Endothelial cell (in vitro differentiated cells): ENCODE measurements at places on chromosomes 16 and 17.

- DNase-seq = no peak
- no peak overlapping the region for H3K27ac ChIP-seq
- no peaks in the 10 kb centered on the region for H3K36me3 ChIP-seq
- no peaks in the 10 kb centered on the region for H3K4me1 ChIP-seq
Measured at GRCh38 chr16:56029026-56029425, 153.9 kb upstream of the CES5A start.

GRCh38 chr16:3188925-3189825 lies 1.2 kb downstream of the OR1F1 start:
- peak overlapping the region; percentile 83 for H3K4me3 ChIP-seq
- peaks cover 22% of the 10 kb centered on the region for H3K4me1 ChIP-seq
- H3K27me3 ChIP-seq = peaks cover 38% of the 10 kb centered on the region
- H3K36me3 ChIP-seq = peaks cover 6% of the 10 kb centered on the region

- DNase-seq = no peak
- peaks cover 23% of the 10 kb centered on the region for H3K36me3 ChIP-seq
- peaks cover 47% of the 10 kb centered on the region for H3K4me1 ChIP-seq
- H3K27me3 ChIP-seq = peaks cover 24% of the 10 kb centered on the region
- H3K27ac ChIP-seq = peak overlapping the region; percentile 93
Measured at GRCh38 chr17:1644493-1645206, 882 bp downstream of the SCARF1 start.

GRCh38 chr17:3888343-3889171 lies 4.3 kb downstream of the CAMKK1 start:
- H3K4me3 ChIP-seq = no peak overlapping the region
- H3K4me1 ChIP-seq = peaks cover 31% of the 10 kb centered on the region
- no peak overlapping the region for H3K27ac ChIP-seq
- peaks cover 20% of the 10 kb centered on the region for H3K27me3 ChIP-seq

DNA sequence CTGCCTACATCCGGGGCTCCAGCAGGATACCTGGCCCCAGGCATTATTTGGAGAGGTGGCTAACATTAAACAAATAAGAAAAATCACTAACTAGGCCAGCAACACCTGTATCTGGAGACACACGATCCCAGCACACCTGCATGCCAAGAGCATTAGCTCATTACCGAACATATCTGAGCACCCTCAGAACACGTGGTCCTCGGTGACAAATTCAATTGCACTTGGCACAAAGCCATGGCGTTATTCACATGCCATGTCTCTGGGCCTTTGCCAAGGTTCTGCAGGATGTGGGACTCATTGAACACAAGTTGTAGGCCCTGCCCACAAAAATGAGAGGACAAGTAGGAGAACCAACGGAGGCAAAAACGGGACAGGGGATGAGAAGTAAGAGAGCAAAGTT lies 552.3 kb downstream of the TOX3 start:
- no peaks in the 10 kb centered on the region for H3K36me3 ChIP-seq
- H3K4me3 ChIP-seq = no peak overlapping the region
- DNase-seq = no peak
- no peaks in the 10 kb centered on the region for H3K4me1 ChIP-seq

- H3K36me3 ChIP-seq = no peaks in the 10 kb centered on the region
- H3K4me1 ChIP-seq = peaks cover 6% of the 10 kb centered on the region
- no peak overlapping the region for H3K4me3 ChIP-seq
- DNase-seq = peak; percentile 58
- H3K27ac ChIP-seq = no peak overlapping the region
- H3K27me3 ChIP-seq = peaks cover 5% of the 10 kb centered on the region
Measured at GRCh38 chr17:16873174-16874035, 98.5 kb downstream of the TNFRSF13B start.

- no peak overlapping the region for H3K27ac ChIP-seq
- peaks cover 40% of the 10 kb centered on the region for H3K36me3 ChIP-seq
- peaks cover 19% of the 10 kb centered on the region for H3K4me1 ChIP-seq
- peaks cover 15% of the 10 kb centered on the region for H3K27me3 ChIP-seq
- no peak overlapping the region for H3K4me3 ChIP-seq
Measured at GRCh38 chr17:78425429-78425828, 47.0 kb downstream of the PGS1 start.

GRCh38 chr16:83561876-83562275 lies 245.9 kb upstream of the HSBP1 start:
- no peaks in the 10 kb centered on the region for H3K36me3 ChIP-seq
- peaks cover 4% of the 10 kb centered on the region for H3K27me3 ChIP-seq
- no peak overlapping the region for H3K27ac ChIP-seq

GRCh38 chr17:29840884-29841283 lies 89.1 kb downstream of the SSH2 start:
- DNase-seq = no peak
- no peaks in the 10 kb centered on the region for H3K27me3 ChIP-seq
- H3K27ac ChIP-seq = no peak overlapping the region
- H3K4me3 ChIP-seq = no peak overlapping the region

GRCh38 chr16:4016658-4017057 lies 99.6 kb downstream of the ADCY9 start:
- DNase-seq = no peak
- H3K36me3 ChIP-seq = no peaks in the 10 kb centered on the region
- no peak overlapping the region for H3K27ac ChIP-seq
- no peak overlapping the region for H3K4me3 ChIP-seq

DNA sequence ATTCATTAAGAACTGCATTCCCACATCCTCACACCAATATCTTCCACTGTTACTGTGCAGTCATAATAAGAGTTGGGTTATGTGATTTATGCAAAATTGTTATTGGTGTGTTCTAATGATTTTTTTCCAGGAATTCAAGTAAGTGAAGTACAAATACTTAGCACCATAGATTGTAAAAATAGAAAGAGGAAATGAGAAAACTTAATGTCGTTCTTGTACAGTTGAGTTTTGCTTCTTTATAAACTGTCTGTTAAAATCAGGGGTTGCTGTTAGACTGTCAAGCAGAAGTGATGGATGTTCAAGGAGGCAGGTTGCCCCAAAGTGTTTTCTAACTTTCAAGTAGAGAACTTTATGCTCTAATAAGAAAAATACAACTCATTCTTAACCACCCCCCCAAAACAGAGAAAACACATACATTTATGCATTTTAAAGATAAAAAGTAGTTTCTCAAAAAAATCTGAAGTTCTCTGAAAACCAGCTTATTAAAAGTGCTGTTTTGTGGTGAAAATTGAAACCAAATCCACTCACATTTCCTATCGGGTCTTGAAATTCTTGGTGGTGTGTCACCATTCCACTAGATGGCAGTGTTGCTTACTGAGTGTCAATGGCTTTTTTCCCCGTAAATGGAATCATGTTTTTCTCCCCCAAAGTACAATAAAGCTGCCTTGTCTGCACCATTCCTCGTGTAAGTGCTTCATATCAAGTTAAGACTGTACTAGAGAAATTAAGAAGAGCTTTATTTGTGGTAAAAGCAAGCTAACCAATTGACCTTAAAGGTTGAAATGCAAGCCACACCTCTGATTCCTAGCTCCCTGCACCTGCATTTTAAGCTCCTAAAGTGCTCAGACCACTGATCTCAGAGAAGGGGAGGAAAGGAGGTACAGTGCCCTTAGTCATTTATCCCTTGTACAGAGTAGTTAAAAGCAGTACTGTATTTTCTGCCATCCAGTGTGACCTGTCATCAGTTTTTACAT lies 4.7 kb upstream of the IGSF6 start:
- H3K4me3 ChIP-seq = no peak overlapping the region
- H3K4me1 ChIP-seq = no peaks in the 10 kb centered on the region
- DNase-seq = peak; percentile 38
- H3K27ac ChIP-seq = no peak overlapping the region
- H3K36me3 ChIP-seq = peaks cover 4% of the 10 kb centered on the region

DNA sequence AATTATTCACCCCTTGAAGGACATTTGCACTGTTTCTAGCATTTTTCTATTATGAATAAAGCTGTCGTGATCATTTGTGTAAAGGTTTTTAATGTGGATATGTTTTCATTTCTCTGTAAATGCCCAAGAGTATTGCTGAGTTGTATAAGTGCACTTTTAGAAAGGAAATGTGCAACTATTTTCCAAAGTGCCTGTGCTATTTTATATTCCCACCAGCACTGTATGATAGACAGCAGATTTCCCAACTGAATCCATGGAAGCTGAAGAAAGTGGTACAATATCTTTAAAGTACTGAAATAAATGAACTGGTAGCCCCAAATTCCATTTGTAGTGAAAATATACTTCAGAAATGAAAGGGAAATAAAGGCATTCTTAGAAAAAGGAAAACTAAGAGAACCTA lies 238.4 kb downstream of the BCAS3 start:
- H3K4me1 ChIP-seq = no peaks in the 10 kb centered on the region
- no peak for DNase-seq
- no peak overlapping the region for H3K4me3 ChIP-seq

DNA sequence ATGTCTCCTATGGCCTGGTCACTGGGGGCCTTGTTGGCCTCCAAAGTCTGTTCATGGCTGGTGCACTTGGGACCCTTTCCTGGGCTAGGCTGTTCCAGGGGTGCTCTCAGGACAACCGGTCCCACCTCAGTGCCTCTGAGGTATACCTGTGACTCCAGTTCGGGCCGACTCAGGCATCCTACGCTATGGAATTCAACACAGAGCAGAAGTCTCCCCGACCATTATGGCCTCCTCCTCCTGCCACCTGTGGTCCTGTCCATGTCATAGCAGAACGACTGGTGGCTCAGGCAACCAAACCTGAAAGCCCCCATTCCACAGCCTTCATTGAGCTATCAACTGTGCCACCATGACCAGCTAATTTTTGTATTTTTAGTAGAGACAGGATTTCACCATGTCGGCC lies 8.5 kb upstream of the PSMD7 start:
- no peaks in the 10 kb centered on the region for H3K4me1 ChIP-seq
- no peak overlapping the region for H3K27ac ChIP-seq
- H3K36me3 ChIP-seq = no peaks in the 10 kb centered on the region
- no peaks in the 10 kb centered on the region for H3K27me3 ChIP-seq

DNA sequence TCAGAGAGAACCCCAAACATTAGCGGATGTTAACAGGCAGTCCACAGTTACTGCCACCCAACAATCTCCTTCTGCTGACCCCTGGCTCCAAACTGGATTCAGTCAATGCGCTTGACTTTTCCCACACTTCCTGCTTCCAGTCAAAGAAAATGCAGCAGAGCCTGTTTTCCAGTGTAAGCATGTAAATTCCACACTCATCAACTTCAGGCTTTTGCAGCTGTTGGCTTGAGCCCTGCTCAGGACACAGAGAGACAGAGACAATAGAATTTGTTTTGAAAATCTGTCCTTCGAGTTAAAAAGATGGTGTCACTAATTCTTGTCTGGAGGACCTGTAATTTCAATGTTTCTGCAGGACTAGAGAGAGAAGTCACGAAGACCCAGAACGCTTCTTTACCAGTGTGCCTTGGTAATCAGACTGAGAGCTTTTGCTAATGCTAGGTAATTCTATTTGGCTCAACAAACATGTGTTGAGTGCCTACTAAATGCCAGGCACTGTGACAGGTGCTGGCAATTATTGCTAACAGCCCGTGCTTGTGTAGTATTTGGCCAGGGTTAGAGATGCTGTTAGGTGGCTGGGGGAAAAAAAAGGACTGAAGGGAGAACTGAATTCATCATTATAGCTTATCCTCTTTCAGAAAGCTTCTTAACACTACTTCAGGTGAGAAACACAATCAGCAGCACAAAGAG lies 32.5 kb downstream of the HOXB1 start:
- H3K4me3 ChIP-seq = no peak overlapping the region
- H3K27me3 ChIP-seq = peaks cover 4% of the 10 kb centered on the region
- DNase-seq = no peak
- H3K27ac ChIP-seq = no peak overlapping the region

- H3K27ac ChIP-seq = no peak overlapping the region
- no peak for DNase-seq
- H3K4me1 ChIP-seq = peaks cover 2% of the 10 kb centered on the region
- H3K4me3 ChIP-seq = no peak overlapping the region
- H3K27me3 ChIP-seq = peaks cover 7% of the 10 kb centered on the region
Measured at GRCh38 chr16:86391486-86391885, 118.8 kb upstream of the FOXF1 start.

DNA sequence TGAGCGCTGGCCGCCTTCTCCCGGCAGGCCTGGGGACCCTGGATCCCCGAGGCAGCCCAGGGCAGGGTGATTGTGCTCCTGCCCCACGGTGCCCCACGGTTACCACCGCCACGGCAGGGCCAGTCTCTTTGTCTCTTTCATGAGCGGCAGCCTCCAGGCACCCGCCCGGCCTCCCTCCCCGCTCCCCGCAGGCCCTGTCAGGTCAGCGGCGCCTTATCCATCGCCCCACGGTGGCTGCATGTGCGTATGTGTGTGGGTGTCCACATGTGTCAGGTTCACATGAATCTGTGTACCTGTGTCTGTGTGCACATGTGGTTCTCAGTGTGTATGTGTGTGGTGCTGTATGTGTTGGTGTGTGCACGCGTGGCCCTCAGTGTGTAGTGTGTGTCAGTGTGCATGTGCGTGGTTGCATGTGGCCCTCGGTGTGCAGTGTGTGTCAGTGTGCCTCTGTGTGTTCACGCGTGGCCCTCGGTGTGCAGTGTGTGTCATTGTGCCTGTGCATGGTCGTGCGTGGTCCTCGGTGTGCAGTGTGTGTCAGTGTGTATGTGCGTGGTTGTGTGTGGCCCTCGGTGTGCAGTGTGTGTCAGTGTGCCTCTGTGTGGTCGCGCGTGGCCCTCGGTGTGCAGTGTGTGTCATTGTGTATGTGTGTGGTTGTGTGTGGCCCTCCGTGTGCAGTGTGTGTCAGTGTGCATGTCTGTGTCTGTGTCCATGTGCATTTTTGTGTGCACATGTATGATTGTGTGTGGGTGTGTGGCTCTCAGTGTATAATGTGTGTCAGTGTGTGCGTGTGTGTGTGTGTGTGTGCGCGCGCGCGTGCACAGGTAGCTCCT lies 239.2 kb upstream of the GSE1 start:
- no peak overlapping the region for H3K4me3 ChIP-seq
- H3K4me1 ChIP-seq = no peaks in the 10 kb centered on the region
- peak overlapping the region; percentile 5 for H3K27ac ChIP-seq
- peaks cover 9% of the 10 kb centered on the region for H3K27me3 ChIP-seq
- peaks cover 6% of the 10 kb centered on the region for H3K36me3 ChIP-seq
- no peak for DNase-seq

DNA sequence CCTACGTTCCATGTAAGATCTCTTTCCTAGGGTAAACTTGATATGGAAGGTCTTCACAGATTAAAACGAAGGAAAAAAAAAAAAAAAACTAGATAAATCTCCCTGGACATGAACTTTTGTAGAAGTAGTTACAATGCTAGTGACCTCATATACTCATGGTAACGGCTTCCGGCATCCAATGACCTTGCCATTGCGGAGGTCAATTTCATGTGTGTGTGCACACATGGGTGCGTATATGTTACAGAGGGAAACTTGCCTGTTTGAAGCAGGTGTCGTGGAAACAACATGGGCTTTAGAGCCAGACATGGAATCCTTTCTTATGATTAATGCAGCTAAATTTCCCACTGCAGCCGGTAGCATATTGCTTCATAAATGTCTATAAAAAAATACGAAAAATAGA lies 435.5 kb downstream of the MAF start:
- H3K4me1 ChIP-seq = no peaks in the 10 kb centered on the region
- no peaks in the 10 kb centered on the region for H3K36me3 ChIP-seq
- H3K27ac ChIP-seq = no peak overlapping the region
- no peak overlapping the region for H3K4me3 ChIP-seq
- peaks cover 1% of the 10 kb centered on the region for H3K27me3 ChIP-seq

GRCh38 chr17:50460831-50461526 lies 7.7 kb downstream of the CHAD start:
- DNase-seq = no peak
- peaks cover 7% of the 10 kb centered on the region for H3K27me3 ChIP-seq
- H3K4me3 ChIP-seq = no peak overlapping the region
